ENCODE measurements at places on chromosomes 16 and 17.

- no peak for DNase-seq
Measured at GRCh38 chr17:15483431-15483830, 16.0 kb upstream of the CDRT4 start.

DNA sequence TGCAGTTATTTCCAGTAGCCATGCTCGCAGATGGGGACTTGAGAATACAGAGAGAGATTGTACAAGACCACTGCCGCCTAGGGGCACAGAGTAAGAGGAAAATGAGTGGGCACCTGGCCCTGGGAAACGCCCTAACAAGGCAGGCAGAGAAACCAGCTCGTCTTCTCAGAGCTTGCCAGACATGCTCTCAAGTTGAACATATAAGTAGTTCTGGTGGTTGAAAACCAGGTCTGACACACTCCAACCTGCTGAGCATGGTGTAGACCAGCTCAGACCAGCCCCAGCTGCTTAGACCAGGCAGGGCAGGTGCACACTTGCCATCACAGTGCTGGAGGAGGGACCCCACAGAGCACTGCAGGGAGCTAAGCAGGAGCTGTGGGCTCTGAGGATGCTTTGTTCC lies 250.5 kb downstream of the CPPED1 start:
- DNase-seq = no peak

GRCh38 chr16:78025631-78026030 lies 3.3 kb downstream of the CLEC3A start:
- DNase-seq = no peak

DNA sequence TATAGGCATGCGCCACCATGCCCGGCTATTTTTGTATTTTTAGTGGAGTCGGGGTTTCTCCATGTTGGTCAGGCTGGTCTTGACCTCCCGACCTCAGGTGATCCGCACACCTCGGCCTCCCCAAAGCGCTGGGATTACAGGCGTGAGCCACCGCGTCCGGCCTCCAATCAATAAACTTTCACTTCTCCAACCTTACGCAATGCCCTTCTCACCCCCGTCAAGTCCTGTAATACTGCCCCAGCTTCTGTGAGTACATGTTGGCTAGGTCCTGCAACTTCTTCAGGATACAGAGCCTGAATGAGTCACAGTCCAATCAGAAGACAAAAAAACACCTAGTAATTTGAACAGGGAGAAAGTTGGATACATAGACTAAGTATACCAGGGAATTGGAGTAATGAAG lies 47.1 kb upstream of the PHOSPHO1 start:
- DNase-seq = no peak

DNA sequence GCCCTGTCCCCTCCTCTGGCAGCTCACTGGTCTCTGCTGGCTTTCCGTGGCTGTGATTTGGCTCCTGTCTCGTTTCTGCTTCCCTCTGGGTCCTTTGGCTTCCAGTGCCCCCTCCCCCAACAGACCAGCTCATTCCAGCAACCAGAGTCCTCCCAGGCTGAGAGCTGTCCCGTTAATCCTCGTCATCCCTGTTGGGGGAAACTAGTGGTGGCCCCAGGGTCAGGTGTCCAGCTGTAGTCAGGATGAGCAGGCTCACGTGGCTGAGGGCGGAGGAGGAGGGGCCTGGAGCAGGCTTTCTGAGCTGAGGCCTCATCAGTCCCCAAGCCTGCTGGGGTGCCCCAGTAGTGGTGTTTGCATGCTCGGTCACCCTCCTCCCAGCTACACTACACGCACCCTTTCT lies 10.7 kb upstream of the CBX4 start:
- no peak for DNase-seq

- DNase-seq = no peak
Measured at GRCh38 chr17:58032691-58033415, 25.8 kb upstream of the SRSF1 start.

GRCh38 chr17:52517176-52517575 lies 358.7 kb upstream of the CA10 start:
- no peak for DNase-seq

GRCh38 chr16:89952049-89952448 lies 3.5 kb downstream of the DEF8 start:
- DNase-seq = no peak

DNA sequence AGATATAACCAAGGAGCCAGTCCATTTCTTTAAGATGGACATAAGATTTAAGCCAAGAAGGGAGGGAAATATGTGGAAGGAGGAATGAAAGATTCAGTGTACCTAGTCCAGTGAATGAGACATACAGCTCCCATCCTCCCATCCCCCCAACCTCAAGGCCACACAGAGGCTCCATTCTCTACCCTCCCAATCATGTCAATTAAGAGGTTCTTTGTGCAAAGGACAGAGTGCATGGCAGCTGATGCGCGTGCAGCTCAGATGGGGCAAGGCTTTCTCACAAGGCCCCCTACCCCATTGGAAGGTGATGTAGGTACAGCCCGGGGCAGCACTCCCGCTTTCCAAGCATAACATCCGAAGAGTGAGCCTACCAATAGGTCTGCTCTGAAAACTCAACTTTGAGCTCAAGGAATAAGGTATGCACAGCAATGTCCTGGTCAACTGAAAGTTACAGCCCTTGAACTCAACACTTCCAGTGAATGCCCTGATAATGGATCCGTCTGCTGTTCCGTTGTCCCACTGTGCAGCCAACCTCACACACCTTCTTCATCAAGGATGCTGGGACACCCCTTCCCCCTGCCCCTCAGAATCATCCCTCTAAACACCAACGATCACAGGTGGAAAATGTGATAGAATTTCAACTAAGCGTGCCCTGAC lies 458.1 kb downstream of the SOX9 start:
- no peak for DNase-seq

GRCh38 chr16:87127061-87127765 lies 190.0 kb downstream of the C16orf95 start:
- DNase-seq = no peak

GRCh38 chr16:31148896-31149295 lies 970 bp downstream of the PRSS36 start:
- no peak for DNase-seq

- no peak for DNase-seq
Measured at GRCh38 chr16:82063456-82064082, 28.5 kb downstream of the HSD17B2 start.

- DNase-seq = no peak
Measured at GRCh38 chr17:50345432-50346312, at the start of gene XYLT2. TSS of gene XYLT2 (plus strand) at chr17:50346126. CDS start at chr17:50346141, 15 bp downstream.

- DNase-seq = no peak
Measured at GRCh38 chr17:63774141-63774968, at the start of gene DDX42. TSS of gene DDX42 (plus strand) at chr17:63774170. CDS start at chr17:63787050, 12,880 bp downstream.

- DNase-seq = no peak
Measured at GRCh38 chr16:52229471-52229870, 317.5 kb downstream of the TOX3 start.

- no peak for DNase-seq
Measured at GRCh38 chr17:44024271-44024663, 9.5 kb upstream of the TMEM101 start.

DNA sequence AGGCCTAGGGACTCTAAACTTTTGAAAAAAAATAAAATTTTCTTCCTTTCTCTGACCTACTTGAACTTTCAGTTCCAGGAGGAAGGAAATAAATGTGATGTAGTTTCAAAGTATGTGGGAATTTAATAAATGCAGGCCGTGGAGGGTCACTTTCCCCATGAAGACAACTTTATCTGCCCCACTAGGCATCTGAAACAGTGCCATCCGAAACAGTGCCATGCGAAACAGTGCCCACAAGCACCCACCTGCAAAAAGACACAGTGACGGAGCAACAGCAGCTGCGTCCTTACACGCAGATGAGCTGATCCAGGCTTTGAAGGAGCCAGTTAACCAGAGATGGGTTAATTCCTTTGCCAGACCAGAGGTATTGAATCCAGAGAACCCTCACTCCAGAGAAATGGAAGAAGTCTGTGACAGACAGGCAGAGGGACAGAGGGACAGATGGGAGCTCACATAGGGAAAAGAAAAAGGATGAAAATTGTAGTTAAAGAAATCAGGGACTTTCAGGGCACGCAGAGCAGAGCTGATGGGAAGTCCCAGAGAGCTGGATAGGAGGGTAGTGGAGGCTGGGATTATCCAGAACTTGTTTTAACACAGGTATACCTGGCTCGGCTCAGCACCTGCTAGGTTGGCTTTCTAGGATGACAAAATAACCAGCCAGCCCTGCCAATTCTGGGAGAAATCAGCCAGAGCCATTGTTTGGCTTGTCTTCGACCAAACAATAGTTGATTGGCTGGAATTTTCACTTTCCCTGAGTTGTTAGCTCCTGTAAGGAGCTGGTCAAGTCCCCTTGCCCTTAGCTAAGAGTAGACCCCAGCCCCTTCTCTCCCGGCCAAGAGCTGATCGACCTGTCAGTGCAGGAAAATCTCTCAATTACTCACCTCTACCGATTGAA lies 17.1 kb upstream of the HOXB13 start:
- no peak for DNase-seq

GRCh38 chr17:8955021-8955959 lies 10.2 kb downstream of the PIK3R5 start:
- no peak for DNase-seq

DNA sequence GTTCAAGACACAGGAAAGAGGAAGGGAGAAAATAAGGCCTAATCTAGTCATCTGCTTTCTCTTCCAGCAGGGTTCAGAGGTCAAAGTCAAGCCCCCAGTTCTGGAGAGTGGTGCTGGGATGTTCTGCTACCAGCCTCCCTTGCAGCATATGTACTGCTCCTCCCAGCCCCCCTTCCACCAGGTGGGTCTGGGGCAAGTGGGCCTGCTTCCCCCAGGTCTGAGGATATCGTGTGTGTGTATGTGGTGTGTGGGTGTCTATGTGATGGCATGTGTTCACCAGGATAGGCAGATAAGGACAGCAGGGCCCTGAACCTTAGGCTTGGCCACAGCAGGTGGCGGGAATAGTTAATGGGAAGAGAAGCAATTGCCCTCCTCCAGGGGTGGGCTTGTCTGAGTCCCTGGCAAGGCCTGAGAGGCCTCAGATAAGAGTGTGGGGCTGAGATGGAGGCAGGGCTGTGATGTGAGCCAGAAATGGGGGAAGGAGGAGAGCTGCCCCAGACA lies 21.1 kb downstream of the FOXN1 start:
- no peak for DNase-seq

GRCh38 chr16:86802013-86802412 lies 223.7 kb downstream of the FOXL1 start:
- no peak for DNase-seq

DNA sequence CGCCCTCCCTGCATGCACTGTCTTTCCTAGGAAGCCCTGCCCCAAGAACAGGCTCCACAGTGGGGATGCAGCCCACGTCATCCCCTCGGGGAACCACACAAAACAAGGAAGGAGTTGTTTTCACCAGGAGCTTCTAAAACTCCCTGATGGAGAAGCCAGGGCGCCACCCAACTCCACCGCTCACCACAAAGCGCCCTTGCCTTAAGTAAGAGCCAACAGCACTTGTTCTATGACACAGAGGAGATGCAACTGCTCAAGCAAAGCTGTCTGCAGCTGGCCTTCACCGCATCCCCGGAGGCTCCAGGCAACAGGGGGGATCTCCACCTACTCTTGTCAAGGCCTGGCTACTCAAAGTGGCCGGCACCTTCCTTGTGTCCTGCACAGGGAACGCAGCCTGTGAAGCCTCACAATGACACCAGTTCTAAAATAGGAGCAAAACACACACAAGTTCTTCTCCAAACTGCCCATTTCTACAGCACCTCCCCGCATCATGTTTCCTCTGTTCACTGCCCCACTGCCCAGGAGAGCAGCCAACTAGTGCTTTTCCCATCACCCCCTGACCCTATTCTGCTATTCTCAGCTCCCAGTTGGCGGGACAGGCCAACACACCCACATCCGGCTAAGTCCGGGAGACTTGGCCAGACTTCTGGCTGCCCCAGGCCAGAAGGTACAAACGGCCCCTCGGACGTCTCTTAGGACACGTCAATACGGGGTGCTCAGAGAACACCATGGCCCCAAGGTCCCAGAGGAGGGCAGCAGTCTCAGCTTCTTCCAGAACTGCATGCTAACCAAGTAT lies 24.2 kb downstream of the MPG start:
- no peak for DNase-seq

- peak; percentile 18 for DNase-seq
Measured at GRCh38 chr17:65022751-65023700, 33.5 kb downstream of the GNA13 start.

GRCh38 chr17:17001874-17002520 lies 30.1 kb upstream of the TNFRSF13B start:
- DNase-seq = no peak

GRCh38 chr17:48548523-48549280 lies 3.8 kb upstream of the HOXB2 start:
- no peak for DNase-seq

- no peak for DNase-seq
Measured at GRCh38 chr17:10109146-10109545, 89.3 kb downstream of the GAS7 start.

- no peak for DNase-seq
Measured at GRCh38 chr16:73418691-73419090, 370.8 kb upstream of the ZFHX3 start.

- no peak for DNase-seq
Measured at GRCh38 chr16:22614271-22614947, 103.7 kb downstream of the NPIPB5 start.

GRCh38 chr16:54282202-54282927 lies 4.2 kb downstream of the IRX3 start:
- DNase-seq = no peak

DNA sequence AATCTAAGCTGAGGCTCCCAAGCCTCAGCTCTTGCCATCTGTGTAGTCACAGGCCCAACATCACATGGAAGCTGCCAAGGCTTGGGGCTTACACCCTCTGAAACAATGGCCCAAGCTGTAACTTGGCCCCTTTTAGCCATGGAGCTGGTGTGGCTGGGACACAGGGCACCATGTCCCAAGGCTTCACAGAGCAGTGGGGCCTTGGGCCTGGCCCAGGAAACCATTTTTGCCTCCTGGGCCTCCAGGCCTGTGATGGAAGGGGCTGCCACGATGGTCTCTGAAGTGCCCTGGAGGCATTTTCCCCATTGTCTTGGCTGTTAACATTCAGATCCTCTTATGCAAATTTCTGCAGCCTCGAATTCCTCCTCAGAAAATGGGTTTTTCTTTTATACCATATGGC lies 952.3 kb upstream of the GOT2 start:
- DNase-seq = no peak

- DNase-seq = no peak
Measured at GRCh38 chr16:10114409-10114808, 67.8 kb downstream of the GRIN2A start.

DNA sequence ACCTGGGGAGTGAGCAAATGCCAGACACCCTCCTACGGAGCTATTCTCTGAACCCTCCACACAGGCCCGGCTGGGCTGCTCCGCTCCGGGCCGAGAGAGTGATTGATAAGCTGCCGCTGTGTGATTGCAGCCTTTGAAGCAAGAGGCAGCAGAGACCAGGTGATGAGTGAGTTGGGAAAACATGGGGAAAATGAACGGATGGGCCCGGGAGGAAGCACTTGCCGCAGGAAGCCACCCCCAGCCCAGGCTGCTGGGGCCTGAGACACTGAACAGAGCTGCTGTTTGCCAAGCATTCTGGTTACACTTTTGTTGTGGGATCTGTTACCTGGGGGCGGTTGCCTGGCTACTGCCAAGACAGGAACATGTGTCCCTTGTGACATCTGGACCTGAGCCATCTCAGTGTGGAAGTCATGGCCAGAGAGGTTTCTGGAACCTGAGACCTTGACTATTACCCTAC lies 46.4 kb upstream of the KLHDC4 start:
- no peak for DNase-seq

All from BJ (cell line).